NCI-H1092 (cell line): ENCODE measurements at places on chromosomes 11 and 22.

DNA sequence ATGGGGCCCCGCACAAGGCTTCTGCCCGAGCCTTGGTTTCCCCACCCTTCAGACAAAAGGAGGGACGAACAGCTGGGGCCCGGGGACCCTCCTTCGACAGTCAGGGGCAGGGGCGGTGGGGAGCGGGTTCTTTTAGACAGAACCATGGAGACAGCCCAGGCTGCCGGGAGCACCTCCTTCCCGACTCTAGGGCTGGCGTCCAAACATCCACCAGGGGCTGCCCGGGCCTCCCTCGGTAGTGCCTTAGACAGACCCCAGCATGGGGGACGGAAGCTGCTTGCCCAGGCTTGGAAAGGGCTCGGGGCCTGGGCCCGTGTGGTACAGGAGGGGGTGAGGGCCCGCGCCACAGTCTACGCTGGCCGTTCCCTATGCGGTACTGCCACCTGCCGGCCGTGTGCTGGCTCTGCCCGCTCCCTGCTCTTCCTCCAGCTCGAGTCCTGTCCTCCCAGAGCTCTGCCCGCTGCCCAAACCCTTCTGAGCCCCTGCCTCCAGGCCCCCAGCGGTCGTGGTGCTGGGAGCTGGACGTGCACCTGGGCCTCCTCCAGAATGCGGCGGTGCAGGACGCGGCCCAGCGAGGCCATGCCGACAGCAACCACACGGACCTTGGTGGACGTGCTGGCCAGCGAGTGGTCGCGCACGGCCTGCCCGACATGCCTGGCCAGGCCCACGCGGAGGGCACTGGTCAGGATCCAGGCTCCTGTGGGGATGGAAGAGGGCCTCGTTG, 20.1 kb downstream of the TSSC4 start:
- peak; percentile 62 for DNase-seq

DNA sequence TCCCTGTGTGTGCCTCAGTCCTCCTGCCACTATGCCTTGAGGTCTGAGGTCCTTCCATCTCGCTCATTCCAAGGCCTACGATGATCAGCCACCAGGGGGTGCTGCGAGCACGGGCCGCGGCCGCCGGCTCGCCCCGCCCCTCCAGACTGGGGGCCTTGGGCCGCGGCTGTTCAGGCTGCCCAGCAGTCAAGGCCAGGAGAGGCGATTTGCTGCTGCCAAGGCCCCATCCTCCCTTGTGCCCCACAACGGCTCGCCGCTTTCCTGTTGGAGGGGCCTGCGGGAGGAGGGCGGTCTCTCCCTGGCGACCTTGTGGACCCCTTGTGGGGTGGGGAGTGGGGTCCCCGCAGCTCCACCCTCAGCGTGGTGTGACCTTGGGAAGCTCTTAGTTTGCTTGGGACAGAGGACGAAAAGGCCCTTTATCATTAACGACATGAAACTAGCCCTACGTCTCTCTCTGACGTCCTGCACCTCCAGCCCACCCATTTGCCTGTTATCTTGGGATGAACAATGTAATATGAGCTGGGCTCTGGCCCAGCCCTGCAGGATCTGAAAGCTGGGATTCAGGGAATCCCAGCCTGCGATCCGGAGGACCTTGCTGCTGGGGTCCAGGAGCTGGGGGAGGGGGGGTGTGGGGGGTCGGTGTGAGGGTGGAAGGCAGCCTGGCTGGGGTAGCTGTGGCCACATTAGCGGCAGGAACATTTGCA, 5.3 kb upstream of the GALR3 start:
- DNase-seq, result peak; percentile 48

DNA sequence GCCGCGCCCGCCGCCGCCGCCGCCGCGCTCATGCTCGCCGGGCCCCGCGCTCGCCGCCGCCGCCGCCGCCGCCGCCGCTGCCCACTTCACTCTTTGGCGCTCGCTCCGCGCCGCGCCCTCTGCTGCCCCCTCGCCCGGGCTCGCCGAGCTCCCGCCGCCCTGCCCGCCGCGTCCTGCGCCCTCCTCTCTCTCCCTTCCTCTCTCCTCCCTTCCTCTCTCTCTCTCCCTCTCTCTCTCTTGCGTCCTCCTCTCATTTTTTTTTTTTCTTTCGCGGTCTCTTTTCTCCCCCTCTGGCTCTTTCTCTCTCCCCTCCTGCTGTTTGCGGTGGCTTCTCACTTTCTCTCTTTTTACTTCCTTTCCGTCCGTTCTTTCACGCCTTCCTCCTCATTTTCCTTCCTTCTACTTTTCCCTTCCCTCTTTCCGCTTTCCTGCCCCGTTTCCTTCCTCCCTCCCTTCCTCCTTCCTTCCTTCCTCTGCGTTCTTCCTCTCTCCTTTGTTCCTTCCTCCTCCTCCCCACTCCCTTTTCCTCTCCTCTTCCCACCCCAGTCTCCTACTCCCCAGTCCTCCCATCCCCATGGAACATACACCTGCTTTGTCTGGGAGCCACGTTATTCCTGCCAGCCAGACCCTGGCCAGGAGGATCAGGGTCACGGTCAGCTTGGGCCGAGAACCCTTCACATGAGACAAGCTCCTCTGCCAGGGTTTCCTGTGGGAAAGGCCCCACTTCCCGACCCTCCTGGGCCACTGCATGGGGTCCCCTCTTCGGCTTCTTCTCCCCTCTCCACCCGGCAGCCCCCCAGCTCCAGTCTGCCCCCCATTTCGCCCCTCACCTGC, 19.3 kb upstream of the SHISAL1 start:
- no peak for DNase-seq

DNA sequence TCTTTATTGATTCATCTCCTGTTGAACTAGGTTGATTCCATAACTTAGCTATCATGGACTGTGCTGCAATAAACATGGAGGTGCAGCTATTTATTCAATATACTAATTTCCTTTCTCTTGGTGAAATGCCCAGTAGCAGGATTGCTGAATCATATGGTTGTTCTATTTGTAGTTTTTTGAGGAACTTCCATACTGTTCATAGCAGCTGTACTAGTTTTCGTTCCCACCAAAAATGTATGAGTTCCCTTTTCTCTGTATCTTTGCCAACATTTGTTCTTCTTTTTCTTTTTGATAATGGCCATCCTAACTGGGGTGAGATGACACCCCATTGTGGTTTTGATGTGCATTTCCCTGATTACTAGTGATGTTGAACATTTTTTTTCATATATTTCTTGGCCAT, 87.2 kb upstream of the NAV2 start:
- DNase-seq, result no peak

GRCh38 chr22:47437636-47438035, 675.2 kb downstream of the TBC1D22A start:
- no peak for DNase-seq

- DNase-seq, result no peak
Measured at GRCh38 chr11:73862986-73863385, 13.7 kb downstream of the COA4 start.

DNA sequence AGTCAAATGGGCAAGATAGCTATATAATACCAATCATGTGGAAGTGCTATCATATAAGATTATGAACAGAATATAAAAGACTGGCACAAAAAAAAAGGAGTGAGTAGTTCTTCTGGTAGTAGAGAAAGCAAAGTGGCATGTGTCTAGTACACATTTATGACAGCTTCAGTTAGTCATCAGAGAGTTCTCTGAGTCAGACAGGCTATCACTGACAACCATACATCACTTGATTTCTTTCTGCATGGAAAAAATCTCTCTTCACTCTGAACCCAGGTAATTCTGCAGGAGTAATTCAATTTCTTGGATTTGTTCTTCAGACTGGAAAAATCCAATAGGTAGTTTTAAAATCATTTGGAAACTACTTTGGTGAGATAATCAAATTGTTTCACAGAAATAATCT, 286.8 kb upstream of the ANO3 start:
- no peak for DNase-seq

DNA sequence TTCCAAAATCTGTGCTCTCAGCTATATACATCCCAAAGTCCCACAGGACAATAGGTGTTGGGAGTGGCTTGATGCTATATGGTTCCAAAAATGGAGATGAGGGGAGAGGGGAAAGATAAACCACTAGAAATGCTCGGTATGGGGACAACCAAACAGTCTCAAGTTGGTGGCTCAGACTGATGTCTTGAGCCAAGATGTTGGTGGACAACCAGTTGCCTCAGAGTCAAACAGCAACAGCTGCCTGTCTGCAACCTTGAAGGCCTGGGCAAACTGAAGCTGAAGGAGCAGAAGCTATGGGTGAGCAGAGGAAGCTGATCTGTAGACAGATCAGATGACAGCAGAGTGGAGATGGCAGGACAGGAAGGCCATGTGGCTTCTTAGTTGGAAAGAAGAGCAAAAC, 4.0 kb downstream of the RRP8 start:
- DNase-seq, result no peak

DNA sequence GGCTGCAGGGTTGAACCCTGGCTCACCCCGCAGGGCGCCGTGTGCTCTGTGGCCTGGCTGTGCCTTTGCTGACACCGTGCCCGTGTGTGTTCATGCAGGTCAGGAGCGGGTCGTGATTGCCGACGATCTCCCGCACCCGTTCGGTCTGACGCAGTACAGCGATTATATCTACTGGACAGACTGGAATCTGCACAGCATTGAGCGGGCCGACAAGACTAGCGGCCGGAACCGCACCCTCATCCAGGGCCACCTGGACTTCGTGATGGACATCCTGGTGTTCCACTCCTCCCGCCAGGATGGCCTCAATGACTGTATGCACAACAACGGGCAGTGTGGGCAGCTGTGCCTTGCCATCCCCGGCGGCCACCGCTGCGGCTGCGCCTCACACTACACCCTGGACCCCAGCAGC, 47.0 kb upstream of the PPP6R3 start:
- no peak for DNase-seq

DNA sequence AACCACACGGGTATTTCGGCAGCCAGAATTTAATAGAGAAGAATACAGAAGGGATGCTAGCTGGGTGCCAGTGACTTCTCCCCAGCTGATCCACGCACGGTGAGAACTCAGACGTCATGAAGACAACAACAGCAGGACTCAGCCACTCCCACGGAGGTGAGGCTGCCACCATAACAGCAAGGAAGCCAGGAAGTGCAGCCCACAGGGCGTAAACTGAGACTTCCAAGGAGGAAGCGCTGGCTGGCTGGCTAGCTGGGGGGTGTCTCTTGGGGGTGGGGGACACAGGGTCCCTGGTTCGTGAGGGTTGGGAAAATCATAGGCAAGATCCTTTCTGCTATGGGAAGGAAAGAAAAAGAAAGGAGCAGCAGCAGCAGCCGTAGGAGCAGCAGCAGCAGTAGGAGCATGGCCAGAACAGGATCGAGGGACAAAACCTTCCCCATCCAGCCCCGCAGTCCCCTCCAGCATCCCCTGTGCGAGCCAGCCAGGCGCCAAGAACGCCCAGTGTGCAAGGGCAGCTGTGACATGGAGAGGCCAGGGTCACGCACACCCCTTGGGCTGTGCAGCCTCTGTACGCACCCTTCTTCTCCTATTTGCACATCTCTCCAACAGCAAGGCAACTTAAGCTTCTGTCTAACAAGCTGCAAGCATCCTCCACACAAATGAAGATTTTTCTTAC, 49.6 kb upstream of the SHANK2 start:
- no peak for DNase-seq

DNA sequence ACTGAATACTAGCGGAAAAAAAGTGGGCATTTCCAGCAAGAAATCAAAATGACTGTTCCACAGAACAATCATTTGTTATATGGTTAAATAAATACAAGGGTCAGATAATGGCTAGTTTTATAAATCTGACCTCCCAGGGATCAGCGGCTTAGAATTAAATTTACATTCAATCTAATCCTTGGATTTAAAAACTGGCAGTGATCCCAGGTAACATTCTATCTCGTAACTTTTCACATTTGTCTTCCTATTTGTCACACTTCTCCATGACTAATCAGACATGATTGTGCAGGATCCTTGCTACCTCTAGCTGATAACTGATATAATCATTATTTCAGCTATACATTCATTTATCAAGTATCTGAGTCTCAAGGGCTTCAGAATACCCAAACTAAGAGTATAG, 2.9 kb upstream of the MMP3 start:
- DNase-seq, result no peak

GRCh38 chr11:16299884-16300782, 56.2 kb downstream of the SOX6 start:
- peak; percentile 42 for DNase-seq

DNA sequence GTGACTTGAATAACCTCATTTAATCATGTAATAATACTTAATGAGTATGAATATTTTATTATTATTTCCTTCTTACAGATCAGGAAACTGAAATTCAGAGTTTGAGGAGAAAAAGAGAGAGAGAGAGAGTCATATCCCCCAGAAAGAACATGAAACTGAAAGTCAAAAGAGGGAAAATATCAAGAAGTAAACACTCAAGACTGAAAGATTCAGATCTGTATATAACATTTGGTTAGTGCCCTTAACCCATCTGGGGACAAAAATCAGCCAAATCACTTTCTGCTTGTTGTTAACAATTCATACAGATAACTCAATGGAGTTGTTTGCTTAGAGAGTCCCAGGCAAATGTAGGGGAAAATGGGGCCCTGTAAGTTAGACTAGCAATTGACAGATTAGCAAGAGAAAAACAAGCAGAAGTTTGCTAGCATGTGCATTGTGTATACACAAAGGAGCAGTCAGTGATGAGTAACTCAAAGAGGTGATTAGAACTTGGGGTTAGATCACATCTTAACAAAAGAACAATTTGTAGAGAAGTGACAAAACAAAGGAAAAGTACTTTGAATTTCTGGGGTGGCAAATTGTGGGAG, 25.9 kb upstream of the MMP13 start:
- DNase-seq, result no peak

- no peak for DNase-seq
Measured at GRCh38 chr22:44870021-44870420, 117.6 kb downstream of the ARHGAP8 start.

DNA sequence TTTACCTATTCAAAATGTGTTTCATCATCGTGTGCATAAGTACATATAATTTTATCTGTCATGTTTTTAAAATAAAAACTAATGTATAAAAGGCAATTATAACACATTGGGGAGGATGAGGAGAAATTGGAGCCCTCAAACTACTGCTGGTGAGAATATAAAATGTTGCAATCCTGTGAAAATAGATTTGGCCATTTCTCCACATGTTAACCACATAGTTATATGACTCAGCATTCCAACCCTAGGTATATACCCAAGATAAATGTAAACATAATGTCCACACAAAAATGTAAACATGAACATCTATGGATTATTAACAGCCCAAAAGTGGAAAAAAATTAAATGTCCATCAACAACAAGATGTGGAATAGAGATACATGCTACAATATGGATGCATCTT, 928.0 kb upstream of the FAT3 start:
- no peak for DNase-seq

DNA sequence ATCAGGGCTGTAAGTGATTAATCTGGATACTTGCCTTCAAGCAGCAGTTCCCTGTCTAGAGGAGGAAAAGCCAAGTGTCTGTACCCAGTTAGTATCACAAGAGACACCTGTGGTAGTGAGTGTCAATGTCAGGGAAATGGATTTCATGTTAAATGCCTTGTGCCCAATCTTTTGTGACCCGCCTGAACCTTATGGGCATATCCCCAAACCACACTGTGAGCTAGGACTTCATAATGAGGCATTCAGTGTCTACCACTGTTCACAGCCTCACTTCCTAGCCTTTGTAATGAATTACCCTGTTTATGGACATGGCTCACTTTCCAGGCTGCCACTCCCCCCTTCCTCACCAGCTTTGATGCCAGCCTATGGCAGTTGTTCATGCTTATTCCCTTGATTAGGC, 125.1 kb downstream of the TRIM44 start:
- DNase-seq, result no peak

GRCh38 chr22:17411213-17411612, 42.0 kb downstream of the CECR2 start:
- DNase-seq, result no peak
